ENCODE measurements at places on chromosomes 1 and 21. TPM values are rescaled to one million over a fixed set of nuclear protein-coding genes. Genes with fewer than 3 reads are reported as not detected.

Gene MYOM3
- 1.0 TPM for total RNA-seq

DNA sequence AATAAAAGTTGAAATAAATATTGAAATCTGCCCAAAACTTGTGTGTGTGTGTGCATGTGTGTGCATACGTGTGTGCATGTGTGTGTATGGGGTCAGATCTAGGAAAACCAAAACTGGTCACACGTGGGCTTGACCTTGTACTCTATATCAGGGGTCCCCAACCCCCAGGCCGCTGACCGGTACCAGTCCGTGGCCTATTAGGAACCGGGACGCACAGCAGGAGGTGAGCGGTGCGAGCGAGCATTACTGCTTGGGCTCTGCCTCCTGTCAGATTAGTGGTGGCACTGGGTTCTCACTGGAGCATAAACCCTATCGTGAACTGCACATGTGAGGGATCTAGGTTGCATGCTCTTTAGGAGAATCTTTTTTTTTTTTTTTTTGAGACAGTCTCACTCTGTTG is 8.7 kb downstream of the DOP1B start:
- no peak for DNase-seq
- H3K27me3 ChIP-seq, result no peaks in the 10 kb centered on the region
- H3K4me1 ChIP-seq, result no peaks in the 10 kb centered on the region
- H3K36me3 ChIP-seq, result no peaks in the 10 kb centered on the region
- H3K4me3 ChIP-seq, result no peak overlapping the region

DNA sequence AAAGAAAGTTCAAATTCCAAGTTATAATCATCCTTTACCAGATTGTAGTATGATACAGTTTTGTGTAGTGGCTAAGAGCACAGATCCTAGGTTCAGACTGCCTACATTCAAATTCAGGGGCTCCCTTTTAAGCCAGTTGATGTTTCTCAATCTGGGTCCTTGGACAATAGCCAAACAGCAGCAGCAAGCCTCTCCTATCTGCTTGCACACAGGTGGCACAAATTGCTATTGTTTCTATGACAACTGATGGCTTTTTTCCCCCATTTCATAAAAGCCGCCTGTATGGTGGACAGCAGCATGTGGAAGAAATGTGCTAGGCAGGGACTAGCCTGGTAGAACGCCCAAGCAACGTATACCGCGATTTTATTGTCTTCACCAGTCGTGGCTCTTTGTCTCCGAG is 76.5 kb downstream of the S1PR1 start:
- no peaks in the 10 kb centered on the region for H3K36me3 ChIP-seq
- peaks cover 51% of the 10 kb centered on the region for H3K27me3 ChIP-seq
- no peak overlapping the region for H3K4me3 ChIP-seq
- H3K27ac ChIP-seq, result no peak overlapping the region
- H3K4me1 ChIP-seq, result no peaks in the 10 kb centered on the region

Gene SLAMF7
- 8.4 TPM for total RNA-seq

GRCh38 chr1:223716302-223716862 is 4.0 kb downstream of the CAPN2 start:
- peaks cover 79% of the 10 kb centered on the region for H3K36me3 ChIP-seq
- DNase-seq, result no peak
